ENCODE measurements at places on chromosomes 11 and 22.
A peak's percentile ranks its signal among the peaks of the same experiment; 100 is the strongest.

DNA sequence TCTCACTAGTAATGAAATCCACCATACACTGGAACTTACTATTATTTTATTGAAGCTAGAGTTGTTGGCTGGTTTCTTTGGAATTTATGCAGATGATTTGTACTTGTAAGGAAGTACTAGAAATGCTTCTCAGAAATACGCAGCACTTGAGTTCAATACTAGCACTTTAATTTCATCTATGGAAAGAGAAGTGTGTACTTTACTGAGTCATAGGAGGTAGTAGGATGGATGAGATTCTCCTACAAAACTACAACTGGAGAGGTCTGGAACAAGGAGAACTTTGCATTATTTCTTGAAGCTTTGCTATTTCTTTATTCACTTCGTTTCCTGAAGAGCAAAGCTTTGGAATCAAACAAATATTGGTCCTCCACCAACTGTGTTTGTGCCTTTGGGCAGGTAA, 44.1 kb upstream of the CCDC90B start:
- no peak for DNase-seq

GRCh38 chr11:130518164-130518680, 69.8 kb downstream of the ADAMTS15 start:
- DNase-seq = no peak

DNA sequence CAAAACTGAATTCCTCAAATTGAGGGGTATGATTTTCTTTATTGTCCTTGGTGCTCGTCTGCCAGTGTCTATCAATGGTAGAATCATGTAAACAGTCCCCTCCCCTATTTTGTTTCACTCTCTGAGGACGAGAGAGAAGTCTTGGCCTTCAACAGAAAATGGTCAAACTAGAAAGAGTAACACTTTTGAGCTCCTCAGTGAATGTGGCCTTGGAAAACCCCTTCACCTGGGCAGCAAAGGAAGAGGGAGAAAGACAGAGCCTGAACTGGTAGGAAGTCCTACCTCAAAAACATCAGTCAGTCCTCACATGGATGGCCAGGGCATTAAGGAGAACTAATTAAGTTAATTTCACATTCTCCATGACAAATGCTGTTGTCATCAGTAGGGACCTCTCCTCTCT, 86.1 kb upstream of the TOP3B start:
- no peak for DNase-seq

DNA sequence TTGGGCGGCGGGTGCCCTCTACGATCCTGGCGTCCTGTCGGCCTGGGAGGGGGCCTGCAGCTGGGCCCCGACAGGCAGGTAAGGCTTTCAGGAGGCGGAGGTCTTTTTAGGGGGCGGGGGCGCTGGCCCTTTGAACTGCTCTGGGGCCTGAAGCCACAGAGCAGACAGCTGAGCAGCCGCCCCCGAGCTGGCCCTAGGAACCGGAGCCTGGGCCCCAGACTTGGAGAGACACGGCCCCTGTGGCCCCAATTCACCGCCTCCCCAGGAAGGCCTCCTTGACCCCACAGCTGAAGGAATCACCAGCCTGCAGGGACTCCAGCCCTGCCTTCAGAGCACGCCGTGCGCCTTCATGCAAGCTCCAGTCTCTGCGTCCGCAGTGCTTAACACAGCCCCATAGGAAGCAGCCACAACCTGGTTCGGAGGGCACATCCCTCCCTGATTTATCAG, 618 bp upstream of the CERK start:
- DNase-seq = no peak

- no peak for DNase-seq
Observed at GRCh38 chr11:10696468-10697322, 3.1 kb upstream of the IRAG1 start.

GRCh38 chr22:48207919-48208535, 1445.6 kb downstream of the TBC1D22A start:
- DNase-seq = no peak

DNA sequence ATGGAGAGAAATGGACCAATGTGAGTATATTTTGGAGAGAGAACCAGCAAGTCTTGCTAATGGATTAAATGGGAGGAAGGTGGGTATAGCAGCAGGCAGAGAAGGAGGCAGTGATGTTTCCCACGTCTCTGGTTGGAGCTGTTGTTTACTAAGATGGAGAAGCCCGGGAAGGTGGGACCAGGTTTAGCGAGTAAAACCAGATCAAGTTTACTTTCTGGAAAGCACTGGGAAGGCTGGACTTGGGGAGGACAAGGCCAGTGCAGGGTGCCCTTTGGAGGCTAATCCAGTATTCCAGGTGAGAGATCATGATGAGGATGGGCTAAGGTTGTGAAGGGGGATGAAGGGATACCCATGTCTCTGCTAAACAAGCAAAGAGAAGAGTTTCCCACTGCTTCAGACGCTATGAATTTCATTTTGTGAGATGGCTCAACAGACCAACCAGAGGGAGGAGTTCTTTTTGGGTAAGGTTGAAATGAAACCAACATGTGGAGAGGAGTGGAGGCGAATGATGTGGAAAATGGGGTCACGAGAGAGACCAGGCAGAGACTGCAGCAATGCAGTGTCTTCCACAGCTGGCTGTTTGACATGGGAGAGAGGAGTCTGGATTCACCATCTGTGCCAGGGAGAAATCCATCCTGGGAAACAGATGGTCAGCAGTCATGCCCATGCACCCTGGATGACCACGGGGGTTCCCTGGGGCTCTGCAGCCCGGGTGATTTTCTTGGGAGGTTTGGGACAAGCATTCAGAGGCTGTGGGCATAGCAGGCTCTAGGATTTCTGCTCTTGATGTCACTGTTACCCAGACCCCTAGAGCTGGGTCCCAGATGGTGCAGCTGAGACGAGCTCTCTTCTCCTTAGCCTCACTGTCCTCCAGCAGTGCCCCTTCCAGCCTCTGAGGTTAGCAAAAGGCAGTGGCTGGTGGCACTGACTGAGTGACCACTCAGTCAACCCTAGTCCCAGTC, 24.9 kb downstream of the COMMD9 start:
- no peak for DNase-seq

- DNase-seq = no peak
Observed at GRCh38 chr11:124950601-124951330, 3.2 kb upstream of the CCDC15 start.

- DNase-seq = no peak
Observed at GRCh38 chr11:12480401-12480800, 103.0 kb downstream of the PARVA start.

GRCh38 chr11:1494650-1495049, 8.1 kb upstream of the MOB2 start:
- no peak for DNase-seq

DNA sequence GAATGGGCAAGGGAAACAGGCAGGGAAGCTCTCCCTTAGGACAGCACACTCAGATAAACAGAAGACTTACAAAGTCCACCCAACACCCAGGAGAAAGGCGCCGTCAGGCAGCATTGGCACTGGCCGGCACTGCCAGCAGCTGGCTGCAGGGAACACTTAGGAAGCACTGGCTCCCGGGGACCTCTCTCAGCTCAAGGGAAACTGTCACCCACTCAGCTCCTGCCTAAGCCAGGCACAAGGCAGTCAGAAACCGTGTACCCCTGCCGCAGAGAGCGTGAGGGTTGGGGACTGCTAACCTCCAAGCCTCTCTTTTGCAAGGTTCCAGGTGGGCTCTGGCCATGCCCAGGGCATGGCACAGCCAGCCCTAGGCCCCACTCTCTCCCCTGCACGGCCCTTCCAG, 64.7 kb downstream of the DGCR2 start:
- no peak for DNase-seq

DNA sequence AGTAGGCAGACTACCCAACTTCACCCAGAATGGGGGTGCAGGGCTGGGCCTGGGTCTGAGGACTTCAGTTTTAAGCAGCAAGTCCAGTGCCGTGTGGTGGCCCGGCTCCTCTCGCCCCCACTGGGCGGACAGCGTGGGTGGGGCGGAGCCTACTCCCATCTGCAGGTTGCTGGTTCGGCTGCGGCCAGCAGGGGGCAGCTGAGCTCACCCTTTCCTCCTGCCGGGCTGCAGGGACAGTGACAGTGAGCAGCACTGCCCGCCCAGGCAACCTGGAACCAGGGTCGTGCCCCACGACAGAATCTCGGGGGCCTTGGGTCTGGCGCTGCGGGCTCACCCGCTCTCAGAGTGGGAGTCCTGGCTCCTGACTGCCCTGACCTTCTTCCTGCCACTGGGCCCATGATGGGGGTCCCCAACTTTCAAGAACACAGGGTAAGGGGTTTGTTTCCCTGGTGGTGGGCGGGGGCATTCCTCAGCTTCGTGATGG, 6.2 kb upstream of the NEAT1 start:
- peak; percentile 75 for DNase-seq

GRCh38 chr11:86184728-86185380, 59.7 kb upstream of the EED start:
- no peak for DNase-seq

DNA sequence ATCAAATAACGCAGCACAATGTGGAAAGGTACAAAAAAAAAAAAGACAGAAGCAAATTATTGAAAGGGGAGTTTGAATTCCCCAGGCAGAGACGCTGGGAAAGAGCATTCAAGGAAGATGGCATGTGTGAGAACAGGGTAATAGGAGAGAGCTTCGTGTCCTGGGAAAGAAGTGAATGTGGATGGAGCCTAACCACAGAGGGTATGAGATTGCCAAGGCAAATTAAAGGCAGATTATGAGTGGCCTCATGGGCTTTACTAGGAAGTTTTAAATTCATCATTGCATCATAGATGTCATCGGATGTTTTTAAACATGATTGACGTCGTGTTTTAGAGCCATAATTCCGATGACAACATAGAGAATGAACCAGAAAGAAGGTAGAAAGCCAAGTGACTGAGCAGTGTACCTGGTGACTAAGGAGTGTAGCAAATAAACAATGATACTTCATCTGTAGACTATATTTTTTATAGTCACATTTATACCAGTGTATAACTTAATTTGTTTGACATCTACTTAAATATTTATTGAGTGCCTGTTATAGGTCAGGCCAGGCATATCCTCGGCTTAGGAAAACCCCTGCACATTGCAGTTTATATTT, 151.4 kb downstream of the MSANTD4 start:
- DNase-seq = peak; percentile 25

DNA sequence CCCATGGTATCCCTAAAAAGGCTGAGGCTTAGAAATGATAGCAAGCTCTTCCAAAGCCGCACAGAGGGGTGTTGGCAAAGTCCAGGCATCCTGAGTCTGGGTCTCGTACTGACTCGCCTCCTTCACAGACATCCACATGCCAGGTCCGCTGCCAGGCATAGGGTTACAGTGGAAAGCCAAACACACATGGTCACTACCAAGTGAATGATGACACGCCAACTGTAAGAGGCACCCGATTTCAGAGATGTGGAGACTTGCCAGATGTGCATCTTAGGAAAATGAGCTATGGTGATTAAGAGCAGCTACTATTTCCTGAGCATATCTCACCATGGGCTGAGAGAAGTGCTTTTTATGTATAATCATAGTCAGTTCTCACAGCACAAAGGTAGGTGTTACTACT, 314.9 kb downstream of the MIAT start:
- peak; percentile 70 for DNase-seq

- no peak for DNase-seq
Observed at GRCh38 chr11:48111891-48112290, 104.7 kb upstream of the OR4B1 start.

DNA sequence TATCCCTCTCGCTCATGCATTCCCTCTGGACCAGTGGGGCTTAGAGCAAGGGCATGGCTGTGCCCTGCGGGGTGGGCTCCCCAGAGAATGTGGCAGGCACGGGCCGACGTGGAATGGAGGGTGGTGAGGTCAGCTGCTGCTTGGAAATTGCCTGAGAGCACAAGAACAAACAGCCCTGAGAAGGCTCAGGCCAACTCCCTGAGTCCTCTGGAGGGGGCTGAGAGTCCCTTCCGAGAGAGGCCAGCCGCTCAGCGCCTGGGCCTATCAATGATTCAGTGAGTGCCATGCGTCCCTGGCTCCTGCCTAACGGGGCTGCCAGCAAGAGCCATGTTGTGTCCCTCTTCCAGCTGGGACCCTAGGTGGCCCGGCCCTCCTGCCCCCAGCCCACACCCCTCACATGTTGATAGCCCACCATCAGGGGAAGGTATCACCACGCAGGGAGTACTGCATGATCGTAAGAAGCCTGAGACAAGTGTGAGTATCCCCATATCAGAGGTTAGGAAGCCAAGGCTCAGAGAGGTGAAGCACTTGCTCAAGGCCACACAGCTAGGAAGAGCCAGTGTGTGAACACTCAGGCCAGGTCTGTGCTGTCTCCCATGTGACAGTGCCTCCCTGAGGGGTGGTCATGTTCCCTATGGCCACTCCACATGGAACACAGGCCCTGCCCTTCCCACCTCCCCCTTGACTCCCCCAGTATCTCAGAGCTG, 55.8 kb downstream of the NECTIN1 start:
- no peak for DNase-seq

- no peak for DNase-seq
Observed at GRCh38 chr11:2432171-2432621, 12.1 kb downstream of the TRPM5 start.

GRCh38 chr22:50730941-50731661, 6.9 kb upstream of the ACR start:
- peak; percentile 11 for DNase-seq

- no peak for DNase-seq
Observed at GRCh38 chr11:93528252-93528651, 14.9 kb downstream of the SMCO4 start.

DNA sequence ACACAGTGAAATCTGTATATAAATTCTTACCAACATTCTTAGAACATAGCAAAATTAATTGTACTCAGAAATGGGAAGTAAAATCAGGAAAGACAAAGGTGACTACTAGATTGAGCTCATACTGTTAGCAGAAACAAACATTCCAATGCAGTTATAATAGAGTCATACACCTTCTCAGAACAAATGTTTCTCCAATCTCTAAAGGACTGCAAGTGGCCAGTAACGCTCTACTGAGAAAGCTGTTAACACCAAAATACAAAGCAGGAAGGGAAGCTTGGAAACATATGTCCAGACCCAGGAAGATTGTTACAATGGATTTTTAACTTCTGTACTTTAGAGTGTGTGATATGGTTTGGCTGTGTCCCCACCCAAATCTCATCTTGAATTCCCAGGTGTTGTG, 341.5 kb downstream of the LARGE1 start:
- DNase-seq = no peak

GRCh38 chr11:4684631-4685285, 12.9 kb downstream of the OR51E2 start:
- DNase-seq = no peak

GRCh38 chr11:75561426-75562047, 516 bp upstream of the SERPINH1 start:
- DNase-seq = no peak

DNA sequence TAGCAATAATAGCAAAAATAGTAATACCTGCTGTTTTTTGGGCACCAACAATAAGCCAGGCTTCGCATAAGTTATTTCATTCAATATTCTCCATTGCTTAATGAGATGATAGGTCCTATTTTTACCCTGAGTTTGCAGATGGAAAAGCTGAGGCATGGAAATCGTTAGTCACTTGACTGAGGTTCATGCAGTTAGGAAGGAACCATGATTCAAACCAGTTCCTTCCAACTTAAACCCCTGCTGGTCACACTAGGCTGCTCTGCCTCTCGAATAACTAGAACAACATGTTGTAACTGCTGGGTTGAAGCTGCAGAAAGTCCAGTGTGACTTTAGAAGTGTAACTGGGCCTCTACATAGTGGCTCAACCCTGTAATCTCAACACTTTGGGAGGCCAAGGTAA, 69.3 kb downstream of the SEZ6L start:
- peak; percentile 22 for DNase-seq

- DNase-seq = peak; percentile 87
Observed at GRCh38 chr11:114280696-114281095, 15.5 kb upstream of the NNMT start.

Data from fibroblast of skin of right biceps (primary cell).